ENCODE measurements at places on chromosomes 6 and 20.

GRCh38 chr6:151100326-151100725, 139.4 kb upstream of the AKAP12 start:
- no peak for DNase-seq

DNA sequence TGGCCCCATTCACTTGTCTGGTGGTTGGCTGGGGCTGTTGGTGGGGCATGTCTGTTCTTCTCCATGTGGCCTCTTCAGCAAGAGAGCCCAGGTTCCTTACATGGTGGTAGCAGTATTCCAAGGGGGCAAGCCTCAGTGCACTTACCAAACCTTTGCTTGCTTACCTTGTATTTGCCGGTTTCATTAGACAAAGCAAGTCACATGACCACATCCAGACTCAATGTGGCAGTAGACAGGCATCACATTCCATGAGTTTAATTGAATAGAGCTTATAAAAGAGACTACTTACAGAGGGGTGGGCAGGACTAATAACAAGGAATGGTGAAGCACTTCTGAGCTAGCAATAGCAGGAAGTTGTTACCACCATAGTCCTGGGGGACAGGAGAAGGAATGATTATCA, 78.6 kb downstream of the SNAP25 start:
- no peak for DNase-seq

- DNase-seq, result no peak
These were observed 361.9 kb upstream of the JARID2 start for GRCh38 chr6:14883921-14884320.

- DNase-seq, result no peak
These were observed 24.0 kb upstream of the ZMYND8 start for GRCh38 chr20:47380481-47380880.

GRCh38 chr6:147282566-147282959, 78.3 kb downstream of the STXBP5 start:
- DNase-seq, result no peak

DNA sequence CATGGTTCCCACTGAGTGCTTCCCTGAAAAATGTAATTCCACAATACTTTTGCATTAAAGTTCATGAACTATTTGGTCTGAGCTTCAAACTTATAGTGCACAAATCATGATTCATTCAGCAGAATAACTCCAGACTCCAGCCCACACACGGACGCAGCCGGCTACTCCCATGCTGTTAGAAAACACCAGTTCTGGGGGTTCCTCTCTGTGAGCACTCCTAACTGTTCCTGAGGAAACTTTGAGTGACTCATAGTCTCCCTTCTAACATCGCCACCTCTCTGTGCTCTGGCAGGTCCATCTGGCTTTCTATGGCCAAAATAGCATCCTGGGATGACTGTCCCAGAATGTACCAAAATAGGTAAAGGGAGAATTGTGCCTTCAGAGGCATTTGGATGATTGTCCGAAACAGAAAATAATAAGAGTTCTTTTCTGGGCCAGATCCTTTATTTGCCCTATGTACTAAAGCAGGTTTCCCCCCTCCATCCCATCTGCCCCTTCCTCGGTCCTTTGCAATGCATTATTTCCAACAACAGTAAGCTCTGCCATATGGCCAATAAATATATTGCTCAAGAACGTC, 32.3 kb upstream of the LY86 start:
- DNase-seq, result no peak

- no peak for DNase-seq
These were observed 14.4 kb downstream of the ZNF217 start for GRCh38 chr20:53579266-53579580.

DNA sequence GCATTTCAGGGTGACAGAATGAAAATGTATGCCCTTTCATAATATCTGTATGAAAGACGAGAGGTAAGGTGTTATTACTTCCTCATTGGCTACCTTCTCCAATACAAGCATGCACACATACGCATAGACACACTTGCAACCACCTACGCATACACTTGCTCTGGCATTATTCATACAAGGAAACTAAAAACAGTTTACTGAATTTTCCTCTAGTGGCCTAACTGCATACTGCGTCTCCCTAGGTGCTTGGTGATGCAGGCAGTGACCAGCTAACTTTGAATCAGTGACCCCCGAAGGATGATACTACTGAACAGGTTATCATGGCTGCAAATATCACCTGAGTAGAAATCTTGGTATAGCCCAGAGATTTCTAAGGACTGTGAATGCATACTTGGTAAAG, 593.1 kb downstream of the PKHD1 start:
- DNase-seq, result no peak

DNA sequence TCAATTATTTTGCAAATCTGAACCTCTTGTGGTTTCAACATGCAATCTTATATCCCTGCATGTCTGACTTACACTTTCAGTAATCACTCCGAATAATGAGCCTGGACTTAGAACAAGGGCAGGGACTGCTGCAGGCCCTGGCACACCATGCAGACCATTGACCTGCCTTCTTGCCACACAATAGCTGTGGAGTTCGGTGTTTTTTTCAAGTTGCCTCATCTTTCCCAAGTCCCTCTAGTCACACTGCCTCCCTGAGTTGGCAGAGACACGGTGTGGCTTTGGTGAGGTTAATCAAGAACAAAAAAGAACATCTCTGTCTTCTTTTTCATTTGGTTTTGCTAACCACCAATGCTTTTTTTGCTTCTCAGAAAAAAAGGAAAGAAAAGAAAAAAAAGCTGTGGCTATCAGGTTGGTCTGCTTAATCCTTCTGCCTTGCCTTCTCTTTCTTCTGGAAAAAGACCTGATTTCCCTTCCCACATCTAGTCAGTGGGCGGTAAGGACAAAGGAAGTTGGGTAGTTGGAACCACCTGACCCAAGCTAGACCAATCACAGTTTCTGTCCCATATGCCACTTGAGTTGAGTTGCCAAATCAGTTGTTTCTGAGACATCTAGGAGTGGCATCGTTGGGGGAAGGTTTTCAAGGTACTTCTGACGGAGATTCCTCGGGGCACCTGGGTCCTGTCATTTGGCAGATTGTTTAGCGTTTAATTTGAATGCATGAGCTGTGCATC, 55.9 kb upstream of the TASP1 start:
- DNase-seq, result no peak

DNA sequence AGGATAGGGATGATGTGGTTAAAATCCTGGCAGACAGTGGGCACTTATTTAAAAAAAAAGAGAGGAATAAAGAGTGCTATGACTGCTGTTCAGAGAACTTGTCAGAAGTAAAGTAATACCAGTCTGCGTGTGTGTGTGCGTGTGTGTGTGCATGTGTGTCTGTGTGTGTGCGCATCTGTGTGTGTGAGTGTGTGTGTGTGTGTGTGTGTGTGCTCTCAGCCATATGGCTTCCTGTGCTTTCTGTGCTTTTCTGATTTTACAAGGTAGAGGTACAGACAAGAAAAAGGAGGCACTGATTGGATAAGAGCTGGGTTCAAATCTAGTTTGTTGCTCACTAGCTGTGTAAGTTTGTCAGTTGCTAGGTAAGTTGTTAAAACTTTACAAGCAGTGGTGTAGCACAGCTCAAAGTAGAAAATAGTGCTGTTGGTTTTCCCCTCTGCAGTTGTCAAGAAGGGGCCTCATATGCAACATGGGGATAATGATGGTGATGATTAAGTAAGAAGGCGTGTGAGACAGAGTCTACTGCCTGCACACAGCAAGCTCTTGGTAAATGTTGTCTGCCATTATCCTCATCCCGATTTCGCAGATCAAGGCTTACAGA, 155.3 kb upstream of the ZNF217 start:
- no peak for DNase-seq

- no peak for DNase-seq
These were observed 9.7 kb upstream of the MRPS10 start for GRCh38 chr6:42227173-42227850.

GRCh38 chr6:21874372-21874771, 280.8 kb downstream of the SOX4 start:
- no peak for DNase-seq

GRCh38 chr20:37853823-37854375, 49.0 kb upstream of the VSTM2L start:
- no peak for DNase-seq

DNA sequence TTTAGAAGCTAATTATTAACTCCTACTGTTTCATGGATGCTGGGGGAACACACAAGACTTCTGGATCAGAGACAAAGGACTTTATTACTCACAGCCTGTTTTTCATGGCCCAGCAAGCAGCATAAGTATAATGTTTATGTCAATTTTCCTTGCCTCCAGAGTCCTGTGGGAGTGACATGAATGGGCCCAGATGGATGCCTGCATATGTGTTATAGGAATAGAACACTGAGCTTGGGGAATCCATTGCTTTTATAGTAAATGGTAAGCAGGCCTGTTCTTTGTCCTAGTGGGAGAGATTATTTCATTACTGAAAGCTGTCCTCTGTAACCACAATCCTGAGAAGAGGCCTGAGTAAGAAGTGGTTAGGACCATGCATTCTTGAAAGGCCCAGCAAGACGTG, 25.6 kb downstream of the BLTP3A start:
- no peak for DNase-seq

GRCh38 chr6:157400676-157401075, 19.7 kb downstream of the ZDHHC14 start:
- no peak for DNase-seq

DNA sequence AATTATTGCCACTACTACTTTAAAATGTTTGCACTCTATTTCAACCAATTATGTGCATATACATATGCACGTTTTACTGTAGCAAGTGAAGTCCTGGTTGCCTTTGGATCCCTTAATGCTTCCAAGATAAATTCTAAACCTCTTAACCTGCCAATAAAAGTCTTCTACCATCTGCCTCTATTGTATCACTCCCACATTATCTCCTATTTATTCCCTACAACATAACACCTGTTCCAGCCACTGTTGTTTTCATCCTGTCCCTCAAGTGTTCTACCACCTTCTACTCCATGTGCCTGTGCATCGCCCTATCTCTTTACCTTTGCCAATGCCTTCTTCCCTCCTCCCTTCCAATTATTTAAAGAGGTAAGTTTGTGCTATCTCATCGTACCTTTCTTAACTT, 499.0 kb upstream of the RNF217 start:
- no peak for DNase-seq

- no peak for DNase-seq
These were observed 24.6 kb upstream of the GTSF1L start for GRCh38 chr20:43751167-43752050.

GRCh38 chr20:22412977-22413868, 171.1 kb downstream of the FOXA2 start:
- no peak for DNase-seq

GRCh38 chr6:9121549-9121948, 686.2 kb upstream of the SLC35B3 start:
- no peak for DNase-seq

Data from NCI-H1105 (cell line).